ENCODE measurements at places on chromosomes 7 and 10.

- no peak for DNase-seq
Measured at GRCh38 chr10:88149906-88150305, 286.5 kb downstream of the PTEN start.

DNA sequence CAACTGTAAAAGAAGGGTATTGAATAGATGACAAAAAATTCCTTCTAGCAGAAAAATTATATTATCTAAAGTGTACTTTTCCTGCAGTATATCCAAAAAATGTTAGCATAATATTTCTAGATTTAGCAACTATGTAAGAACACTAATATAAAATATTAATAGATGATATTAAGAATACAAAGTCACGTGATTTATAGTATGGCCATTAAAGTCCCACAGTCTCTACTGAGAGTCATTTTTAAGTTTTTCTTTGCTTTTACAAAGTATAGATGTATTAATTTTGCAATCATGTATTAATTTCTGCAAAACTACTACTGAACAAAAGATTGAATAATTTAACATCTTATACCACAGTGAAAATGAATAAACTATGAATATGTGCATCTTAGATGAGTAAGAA, 94.9 kb downstream of the ZWINT start:
- DNase-seq, result no peak

DNA sequence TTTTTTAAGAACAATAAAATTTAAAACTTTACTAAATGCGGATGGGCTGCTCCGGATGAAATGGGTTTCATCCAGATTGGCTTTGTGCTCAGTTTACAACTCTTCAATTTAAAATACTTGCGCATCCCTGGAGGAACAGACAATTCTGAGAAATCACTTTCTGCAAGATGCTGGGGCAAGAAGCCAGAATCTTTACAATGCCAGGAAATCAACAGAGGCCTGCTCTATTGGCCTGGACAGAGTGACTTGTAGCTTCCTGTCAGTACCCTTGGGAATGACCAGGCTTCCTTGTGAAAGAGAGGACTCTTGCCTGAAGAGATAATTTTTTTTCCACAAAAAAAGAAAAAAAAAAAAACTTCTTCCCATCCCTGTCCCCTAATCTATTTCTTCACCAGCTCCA, 3.9 kb upstream of the FAM13C start:
- no peak for DNase-seq

- DNase-seq, result no peak
Measured at GRCh38 chr7:131369354-131369753, 41.7 kb downstream of the MKLN1 start.

GRCh38 chr7:128453836-128454804, 1.6 kb upstream of the HILPDA start:
- DNase-seq, result no peak

DNA sequence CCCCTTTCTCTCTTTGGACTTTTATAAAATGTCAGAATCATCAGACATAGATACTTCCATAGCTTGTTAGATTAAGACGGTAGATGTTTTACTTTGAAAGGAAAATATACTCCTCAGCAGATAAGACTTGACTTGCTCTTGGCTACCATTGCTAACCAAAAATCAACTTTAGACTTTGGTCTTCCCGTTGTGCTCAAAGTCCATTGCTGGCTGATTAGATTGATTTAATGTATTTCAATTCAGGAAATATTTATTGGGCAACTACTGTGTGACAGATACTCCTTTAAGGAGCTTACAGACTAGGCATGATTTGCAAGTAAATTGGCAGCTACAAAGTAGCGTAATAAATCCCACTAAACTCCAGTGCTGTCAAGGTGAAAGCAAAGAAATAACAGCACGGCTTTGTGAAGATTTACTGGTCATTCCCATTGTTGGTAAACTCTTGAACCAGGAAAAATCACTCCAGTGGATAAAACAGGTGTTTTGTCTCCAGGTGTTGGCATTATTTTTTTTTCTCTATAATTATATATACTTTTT, 95.7 kb upstream of the ARMC3 start:
- DNase-seq, result no peak

DNA sequence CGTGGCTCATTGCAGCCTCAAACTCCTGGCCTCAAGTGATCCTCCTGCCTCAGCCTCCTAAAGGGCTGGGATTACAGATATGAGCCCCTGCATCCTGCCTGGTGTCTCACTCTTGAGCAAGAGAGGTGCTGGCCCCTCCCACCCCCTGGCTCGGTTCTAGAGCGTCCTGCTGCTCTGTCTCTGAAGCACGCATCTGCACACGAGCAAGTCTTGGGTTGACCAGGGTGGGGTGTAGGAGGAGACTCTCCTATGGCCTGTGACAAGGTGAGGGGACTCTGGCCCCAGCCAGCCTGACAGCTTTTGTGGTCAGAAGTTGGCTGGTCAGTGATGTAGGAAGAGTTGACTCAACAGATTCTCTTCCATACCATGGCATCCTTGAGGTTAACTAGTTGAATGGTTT, 110.7 kb upstream of the CARD11 start:
- DNase-seq, result no peak

DNA sequence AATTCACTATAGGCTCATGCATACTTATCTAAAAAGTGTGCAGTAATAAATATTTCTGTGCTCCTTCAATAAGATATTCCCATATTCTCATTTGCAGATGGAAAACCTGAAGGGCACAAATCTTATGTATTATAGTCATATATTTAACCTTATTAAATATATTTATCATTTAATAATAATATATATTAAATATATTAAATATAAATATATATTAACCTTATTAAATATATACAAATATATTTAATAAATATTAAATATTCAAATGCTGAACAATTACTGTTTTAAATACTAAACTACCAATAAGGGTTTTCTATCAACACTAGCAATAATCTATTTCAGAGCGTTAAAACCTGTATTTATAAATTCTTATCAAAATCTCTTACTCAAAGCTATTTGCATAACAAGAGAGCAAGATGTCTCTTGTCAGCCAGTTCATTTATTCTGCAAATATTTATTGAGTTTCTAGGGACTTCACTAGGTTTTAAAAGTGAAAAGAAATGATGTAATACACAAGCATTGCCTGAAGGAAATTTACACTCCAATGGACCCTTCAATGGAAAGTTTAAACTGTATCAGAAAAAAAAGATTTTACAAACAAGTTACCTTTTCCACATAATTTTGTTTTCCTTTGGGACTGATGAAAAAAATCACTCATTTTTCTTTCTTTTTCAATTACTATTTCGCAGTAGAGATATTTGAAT, 159.2 kb downstream of the AGMO start:
- DNase-seq, result no peak

DNA sequence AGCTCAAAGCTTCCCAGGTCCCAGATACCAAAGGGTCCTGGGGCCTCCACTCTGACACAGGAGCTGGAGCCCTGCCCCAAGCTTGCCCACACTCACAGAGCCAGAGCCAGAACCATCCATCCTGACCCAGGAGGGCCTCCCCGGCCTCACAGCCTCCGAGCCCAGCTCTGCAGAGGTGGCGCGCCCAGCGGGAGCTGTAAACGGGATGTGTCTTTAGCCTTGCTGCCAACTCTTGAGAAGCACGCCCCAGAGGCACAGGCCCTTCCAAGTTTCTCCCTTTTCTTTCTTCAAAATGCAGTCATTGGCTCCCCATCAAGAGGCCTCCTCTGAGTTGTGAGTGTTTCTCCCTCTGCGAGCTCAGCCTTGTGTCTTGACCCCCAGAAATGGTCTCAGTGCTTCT, 75.0 kb downstream of the PDGFA start:
- no peak for DNase-seq

DNA sequence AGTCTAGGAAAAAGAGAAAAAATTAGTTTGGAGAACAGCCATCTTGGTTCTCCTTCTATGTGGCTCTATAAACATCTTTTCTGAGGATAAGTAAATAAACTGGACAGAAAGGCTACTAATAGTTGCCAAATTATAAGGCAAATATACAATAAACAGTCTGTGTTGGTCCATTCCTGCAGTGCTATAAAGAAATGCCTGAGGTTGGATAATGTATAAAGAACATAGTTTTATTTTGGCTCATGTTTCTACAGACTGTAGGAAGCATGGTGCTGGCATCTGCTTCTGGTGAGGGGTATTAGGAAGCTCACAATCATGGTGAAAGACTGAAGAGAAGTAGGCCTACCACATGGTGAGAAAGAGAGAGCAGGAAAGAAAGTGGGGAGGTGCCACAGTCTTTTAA, 209.7 kb downstream of the MACC1 start:
- no peak for DNase-seq

DNA sequence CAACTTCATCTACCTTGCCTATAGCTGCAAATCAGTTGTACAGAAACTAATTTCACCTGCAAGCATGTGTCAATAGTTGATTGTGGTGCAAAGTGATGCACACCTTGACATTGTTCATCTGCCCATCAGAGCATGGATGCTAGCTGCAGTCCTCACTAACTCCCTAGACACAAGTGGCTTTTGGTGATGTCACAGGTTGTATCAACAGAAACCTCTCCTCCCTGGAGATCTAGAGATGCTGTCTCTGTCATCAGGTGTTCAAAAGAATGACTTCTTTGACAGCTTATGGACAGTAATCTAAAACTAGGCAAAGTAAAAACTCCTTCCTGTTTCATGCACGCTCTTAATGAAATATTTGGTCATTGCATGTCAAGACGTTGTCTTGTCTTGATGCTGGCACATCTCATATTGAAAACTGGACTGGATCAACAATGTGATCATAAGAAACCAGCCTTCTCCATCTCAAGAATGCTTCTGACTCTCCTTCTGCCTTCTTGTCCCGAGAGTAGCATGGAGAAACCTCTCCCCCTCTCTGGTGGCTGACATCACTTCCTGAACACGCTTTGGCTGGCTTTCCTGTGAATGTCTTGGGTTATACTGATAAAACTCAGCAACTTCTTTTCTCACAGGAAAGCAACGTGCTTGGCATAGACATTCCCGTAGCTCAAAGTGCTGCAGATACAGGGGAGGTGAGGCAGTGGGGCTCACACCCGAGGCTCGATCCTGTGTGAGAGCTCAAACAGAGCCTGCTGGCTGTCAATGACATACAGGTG, 176.2 kb upstream of the CDCA7L start:
- no peak for DNase-seq

DNA sequence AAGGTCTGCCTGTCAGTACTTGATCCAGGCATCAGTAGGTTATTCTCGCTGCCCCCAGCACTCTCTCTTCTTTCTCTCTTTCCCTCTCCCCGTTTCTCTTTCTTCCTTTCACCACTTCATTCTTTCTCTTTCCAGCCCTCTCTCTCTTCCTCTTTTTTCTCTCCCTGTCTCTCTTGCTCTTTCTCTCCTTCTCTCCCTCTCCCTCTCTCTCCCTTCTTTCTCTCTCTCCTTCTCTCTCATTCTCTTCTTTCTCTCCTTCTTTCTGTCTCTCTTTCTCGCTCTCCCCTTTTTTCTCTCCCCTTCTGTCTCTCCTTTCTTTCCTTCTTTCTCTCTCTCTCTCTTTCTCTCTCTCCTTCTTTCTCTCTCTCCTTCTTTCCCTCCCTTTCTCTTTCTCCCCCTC, 7.5 kb upstream of the DRGX start:
- no peak for DNase-seq

DNA sequence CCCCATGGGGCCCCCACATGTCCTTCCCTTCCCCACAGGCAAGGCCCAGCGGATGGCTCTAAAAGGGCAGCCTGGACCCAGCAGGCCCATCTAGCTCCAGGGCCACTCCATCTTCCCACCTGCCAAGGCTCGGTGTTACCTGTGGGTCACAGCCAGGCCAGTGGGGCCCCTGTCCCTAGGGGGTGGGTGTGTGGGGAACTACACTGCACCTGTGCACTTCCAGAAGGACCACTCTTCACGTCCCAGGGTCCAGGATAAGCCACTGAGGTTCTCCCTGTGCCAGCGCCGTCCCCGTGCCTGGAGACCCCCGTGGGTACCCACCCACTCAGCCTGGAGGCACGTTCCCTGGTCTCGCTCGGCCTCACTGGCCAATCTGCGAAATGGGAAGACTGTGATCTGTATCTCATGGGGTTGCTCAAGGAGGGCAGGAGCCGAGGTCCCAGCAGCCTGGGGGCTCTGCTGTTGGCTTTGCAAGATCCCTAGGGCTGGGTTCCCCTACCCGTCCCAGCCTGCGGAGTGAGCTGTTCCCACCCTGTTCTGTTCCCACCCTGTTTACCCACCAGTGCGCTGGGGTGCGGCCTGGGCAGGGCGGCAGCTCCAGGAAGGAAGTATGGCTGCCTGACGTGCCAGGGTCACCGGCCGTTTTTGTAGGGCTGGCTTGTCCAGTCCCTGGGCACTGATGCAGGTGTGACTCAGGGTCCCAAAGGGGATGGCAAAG, 4.6 kb downstream of the PWWP2B start:
- no peak for DNase-seq

- DNase-seq, result no peak
Measured at GRCh38 chr10:101558204-101558603, 29.9 kb downstream of the POLL start.

DNA sequence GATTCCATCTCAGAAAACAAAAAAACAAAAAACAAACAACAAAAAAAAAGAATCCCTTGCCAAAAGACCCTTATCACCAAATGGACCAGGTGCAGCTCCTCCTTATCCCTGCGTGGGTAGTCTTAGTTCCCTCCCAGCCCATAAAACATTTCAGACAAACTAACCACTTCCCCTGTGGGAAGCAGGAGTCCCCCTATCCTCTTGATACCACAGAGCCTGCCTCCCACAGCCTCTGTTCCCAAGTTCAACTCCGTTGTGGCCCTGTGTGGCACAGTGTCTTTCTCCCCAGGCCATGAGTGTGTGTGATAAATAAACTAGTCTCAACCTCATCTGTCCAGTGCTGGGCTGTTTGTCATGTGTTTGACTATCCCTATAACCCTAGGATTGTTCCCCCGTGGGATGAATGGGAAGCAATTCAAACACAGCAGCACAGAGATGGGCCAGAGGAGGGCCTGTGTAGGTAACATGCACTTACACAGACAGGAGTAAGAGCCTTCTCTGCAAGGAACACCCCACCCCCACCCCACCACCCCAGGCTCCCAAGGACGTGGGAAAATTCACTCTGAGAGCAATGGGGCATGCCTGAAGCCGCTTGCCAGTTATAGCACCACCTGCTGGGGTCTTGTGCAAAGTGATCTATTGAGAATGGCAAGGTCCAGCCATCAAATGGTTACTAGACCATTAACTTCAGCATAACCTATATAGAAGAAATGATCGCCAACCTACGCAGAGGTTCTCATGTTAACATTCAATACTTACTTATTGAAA, 147.1 kb upstream of the GHITM start:
- DNase-seq, result no peak

DNA sequence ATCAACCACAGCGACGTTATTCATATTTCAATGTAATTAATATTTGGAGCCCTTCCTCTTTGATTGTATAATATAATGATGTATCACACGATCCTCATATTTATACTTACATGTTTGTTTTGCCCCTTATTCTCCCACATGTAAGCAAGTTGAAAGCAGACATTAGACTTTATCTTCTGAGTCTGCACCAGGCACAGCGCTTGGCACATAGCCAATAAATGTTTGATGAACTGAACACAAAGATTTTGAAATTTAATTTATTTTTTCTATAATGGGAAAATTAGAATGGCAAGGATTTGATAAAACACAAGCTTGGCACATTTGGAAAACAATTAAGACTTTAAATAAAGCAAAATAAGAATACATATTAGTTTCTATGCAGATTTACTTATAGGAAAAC, 31.6 kb downstream of the ZFAND4 start:
- no peak for DNase-seq

GRCh38 chr7:121499624-121500023, 103.5 kb upstream of the FAM3C start:
- peak; percentile 21 for DNase-seq
